ENCODE measurements at places on chromosomes 6 and 20. TPM values are rescaled to one million over a fixed set of nuclear protein-coding genes. Genes with fewer than 3 reads are reported as not detected.

Gene CYP21A2
- 1.8 TPM for polyA plus RNA-seq

Gene MOG
- not detected for polyA plus RNA-seq

Gene WDR27
- 48.8 TPM for polyA plus RNA-seq

Gene WFDC2
- not detected for polyA plus RNA-seq

Gene DNAH8
- 0.49 TPM for polyA plus RNA-seq

Gene NDUFAF4
- polyA plus RNA-seq, result 22.4 TPM

Gene AIF1
- 24.6 TPM for polyA plus RNA-seq

Gene SIRPA
- 41.6 TPM for polyA plus RNA-seq

GRCh38 chr6:137904822-137905617 lies 38.0 kb downstream of the TNFAIP3 start:
- DNase-seq, result no peak

DNA sequence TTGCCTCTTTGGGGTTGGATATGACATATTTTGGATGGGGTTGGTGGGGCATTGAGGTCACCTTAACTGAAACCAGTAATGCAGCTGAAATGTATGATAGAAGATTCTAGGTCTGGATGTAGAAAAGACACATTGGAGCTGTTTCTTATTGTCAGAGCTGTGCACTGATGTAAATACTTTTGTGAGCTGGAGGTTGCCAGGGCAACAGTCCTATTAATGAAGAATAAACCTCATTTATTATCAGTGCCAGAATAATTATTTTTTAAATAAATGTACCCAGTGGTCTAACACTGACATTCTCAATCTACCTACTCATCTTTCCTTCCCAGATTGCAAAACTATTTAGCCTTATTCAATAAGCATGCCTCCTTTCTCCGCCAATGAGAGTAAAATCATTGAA lies 57.0 kb downstream of the CAP2 start:
- DNase-seq, result no peak

DNA sequence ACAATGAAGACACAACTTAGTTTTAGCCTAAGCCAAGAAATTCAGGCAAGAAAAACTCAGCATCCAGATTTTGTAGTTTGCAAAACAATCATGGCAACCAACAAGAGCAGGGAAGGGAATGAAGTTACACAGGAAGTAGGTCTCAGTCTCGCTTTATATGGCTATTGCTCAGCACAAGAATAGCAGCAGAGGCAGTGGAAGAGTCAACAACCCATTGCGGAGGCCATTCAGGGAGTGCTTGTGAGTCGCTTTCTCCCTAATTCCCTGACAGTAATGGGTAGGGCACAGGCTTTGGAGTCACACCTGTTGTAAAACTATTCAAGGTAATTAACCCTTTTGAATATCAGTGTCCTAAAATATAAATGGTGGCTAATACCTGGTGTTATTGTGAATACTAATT lies 238.5 kb downstream of the HDGFL1 start:
- no peak for DNase-seq

DNA sequence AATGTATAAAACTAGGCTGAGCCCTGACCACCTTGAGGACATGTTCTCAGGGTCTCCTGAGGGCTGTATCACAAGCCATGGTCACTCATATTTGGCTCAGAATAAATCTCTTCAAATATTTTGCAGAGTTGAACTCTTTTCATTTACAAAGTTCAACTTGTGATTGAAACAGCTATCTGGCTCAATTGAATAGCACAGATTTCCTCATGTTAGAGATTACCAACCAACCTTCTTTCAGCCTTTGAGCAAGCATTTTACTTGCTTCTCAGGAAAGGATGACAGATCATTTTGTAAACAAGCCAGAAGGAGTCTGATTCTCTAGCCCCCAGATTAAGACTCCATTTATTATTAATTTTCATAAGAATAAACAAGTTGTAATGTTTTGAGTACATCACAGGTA lies 111.0 kb upstream of the DOK5 start:
- no peak for DNase-seq

DNA sequence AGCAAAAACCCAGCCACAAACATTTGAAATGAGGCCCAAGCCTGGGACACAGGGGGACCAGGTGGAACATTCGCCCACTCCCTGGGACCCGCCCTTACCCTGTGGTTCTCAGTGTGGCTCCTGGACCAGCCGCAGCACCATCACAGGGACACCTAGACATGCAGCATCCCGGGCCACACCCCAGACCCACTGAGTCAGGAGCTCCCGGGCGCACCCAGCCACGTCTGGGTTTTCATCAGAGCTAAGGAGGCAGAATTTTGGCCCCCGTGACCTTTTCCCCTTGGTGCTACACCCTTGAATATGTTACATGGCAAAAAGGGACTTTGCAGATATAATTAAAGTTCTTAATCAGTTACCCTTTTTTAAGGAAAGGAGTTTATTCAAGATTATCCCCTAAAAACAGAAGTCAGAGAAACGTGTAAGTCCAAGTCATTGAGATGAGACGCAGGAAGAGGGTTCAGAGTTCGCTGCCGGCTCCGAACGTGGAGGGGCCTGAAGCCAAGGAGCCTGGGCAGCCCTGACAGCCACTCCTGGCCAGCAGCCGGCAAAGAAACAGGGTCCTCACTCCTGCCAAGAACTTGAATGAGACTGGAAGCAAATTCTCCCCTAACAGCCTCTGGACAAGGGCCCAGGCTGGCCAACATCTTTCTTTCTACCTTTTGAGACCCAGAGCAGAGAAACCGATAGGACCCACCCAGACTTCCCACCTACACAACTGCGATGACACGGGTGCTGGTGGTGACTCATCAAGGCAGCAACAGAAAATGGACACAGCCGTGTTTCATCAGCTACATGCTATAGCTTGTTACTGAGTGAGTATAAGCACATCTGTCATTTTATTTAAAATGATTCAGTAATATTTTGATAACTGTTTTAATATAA lies 25.3 kb downstream of the BFSP1 start:
- DNase-seq, result no peak

- DNase-seq, result no peak
Observed at GRCh38 chr6:31769684-31770371, 7.3 kb downstream of the VWA7 start.

DNA sequence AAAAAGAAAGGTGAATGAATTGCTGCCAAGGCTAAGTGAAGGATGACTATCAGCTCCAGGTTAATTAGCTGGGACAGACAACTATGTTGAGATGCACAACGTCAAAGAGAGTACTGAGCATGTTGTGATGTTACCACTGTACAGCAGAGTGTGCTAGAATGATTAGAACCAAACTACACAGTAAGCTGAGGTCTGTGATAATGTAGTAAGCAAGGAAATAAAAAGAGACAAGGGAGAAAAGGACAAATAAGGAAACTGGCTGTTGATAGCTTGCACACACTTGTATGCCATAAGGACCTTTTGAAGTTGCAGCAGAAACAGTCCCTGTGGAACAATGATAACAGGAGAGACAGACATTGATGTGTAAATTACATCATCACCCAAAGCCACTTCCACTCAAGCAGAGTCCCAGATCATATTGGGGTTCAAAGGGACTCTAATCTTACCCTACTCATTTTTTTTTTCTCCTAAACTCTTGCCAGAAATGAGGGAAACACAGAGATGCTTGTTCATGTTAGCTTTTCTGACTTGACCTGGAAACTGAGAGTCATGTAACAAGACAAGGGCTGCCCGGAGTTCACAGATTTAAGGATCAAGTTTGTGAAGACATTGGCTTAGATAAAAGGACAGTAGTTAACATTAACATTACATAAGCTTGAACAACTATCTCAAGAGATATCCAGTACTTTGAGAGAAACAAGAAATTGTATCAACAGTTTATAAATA lies 189.9 kb downstream of the CENPW start:
- DNase-seq, result no peak

- no peak for DNase-seq
Observed at GRCh38 chr20:4170621-4171537, 155.5 kb upstream of the RNF24 start.

- no peak for DNase-seq
Observed at GRCh38 chr20:63682384-63683139, 13.9 kb upstream of the TNFRSF6B start.

GRCh38 chr20:22719167-22719591 lies 134.8 kb upstream of the FOXA2 start:
- DNase-seq, result no peak

All from hindlimb muscle (tissue), 1 donor.